ENCODE measurements at places on chromosomes 16 and 17.

- DNase-seq, result no peak
Measured at GRCh38 chr17:58679263-58680037, 12.4 kb downstream of the TEX14 start.

DNA sequence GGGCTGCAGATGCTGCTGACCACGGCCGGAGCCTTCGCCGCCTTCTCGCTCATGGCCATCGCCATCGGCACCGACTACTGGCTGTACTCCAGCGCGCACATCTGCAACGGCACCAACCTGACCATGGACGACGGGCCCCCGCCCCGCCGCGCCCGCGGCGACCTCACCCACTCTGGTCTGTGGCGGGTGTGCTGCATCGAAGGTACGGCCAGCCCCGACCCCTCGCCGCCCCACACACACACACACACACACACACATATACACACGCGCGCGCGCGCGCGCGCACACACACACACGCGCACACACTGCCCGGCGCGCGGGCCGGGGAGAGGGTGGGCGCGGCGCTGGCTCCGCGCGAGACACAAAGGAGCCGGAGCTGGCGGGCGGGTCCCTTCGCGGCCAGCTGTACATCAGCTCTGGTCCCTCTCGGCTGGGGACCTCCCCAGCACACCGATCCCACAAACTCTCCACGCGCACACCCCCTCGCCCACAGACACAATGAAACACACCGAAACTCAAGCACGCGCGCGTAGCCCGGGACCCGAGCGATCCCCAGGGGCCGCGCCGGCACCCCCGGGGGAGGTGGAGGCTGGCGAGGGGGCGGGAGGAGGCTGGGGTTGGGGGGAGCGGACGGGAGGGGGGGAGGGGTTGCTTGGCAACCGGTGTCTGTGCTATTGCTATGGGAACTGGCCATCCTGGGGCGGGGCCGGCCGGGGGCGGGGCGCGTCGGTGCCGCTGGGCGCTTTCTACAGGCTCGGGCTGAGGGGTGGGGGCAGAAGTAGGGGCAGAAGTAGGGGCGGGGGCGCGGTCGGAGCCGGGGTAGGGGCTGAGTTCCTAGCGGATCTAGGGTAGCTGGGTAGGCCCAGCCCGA is 658 bp downstream of the CACNG4 start:
- DNase-seq, result no peak

- DNase-seq, result no peak
Measured at GRCh38 chr17:17884391-17885357, 47.9 kb upstream of the SREBF1 start.

GRCh38 chr16:72621651-72622050 is 426.3 kb downstream of the ZFHX3 start:
- DNase-seq, result no peak

GRCh38 chr17:65572186-65572580 is 10.7 kb upstream of the AXIN2 start:
- DNase-seq, result no peak

- DNase-seq, result no peak
Measured at GRCh38 chr17:50495918-50496317, 12.3 kb upstream of the MYCBPAP start.

- DNase-seq, result no peak
Measured at GRCh38 chr16:49344401-49344800, 29.2 kb upstream of the C16orf78 start.

GRCh38 chr17:38507921-38508569 is 79.8 kb downstream of the ARHGAP23 start:
- no peak for DNase-seq

DNA sequence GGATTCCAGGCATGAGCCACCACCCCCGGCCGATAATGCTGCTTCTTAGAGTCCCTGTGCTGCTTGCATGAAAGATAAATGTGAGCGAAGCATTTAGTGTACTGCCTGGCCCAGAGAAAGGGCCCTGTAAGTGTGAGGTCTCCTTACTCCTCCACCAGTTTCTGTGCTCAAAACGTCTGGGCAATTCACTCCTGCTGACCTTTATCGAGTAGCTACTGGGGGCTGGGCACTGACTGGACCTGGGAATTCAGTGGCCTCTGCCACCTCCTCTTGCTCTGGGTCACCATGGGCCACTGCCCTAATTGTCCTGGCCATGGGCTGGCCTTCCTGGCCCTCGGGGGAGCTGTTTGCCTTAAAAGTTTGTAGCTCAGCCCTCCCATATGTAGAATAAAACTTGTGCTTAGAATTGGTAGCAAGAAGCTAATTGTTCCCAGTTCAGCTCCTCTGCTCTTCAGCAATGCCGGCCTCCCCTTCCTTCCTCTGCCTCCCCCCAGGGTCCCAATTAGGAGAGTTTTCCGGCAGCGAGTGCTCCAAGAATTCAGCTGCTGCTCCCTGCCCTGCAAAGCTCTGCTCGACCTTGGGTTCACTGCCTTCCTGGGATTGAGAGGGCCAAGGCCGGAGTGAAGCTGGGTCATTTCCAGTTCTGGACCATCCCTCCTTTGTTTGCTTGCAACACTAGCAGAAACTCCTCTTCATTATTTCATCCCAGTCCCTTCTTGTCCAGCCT is 98.9 kb upstream of the CDC42EP4 start:
- DNase-seq, result no peak

GRCh38 chr16:87703835-87704375 is 61.9 kb downstream of the KLHDC4 start:
- no peak for DNase-seq

GRCh38 chr17:62824290-62825131 is 16.4 kb upstream of the MARCHF10 start:
- DNase-seq, result no peak

DNA sequence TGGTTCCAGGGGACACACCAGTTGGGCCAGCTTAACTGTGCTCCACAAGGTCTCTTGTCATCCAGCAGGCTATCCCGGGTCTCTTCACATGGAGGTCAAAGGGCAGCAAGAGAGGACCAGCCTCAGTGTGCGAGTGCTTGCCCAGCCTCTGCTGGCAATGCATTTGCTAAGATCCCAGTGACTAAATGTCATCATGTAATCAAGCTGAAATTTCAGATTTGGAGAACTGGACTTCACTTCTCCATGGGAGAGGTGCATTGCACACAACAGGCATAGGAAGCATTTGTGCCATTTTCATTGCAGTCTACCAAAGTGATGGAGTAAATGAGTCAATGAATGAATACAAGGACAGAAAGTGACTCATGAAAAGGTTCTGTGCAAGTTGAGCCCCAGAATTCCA is 51.2 kb upstream of the KDM8 start:
- no peak for DNase-seq

- peak; percentile 20 for DNase-seq
Measured at GRCh38 chr17:48011405-48012150, 26.0 kb downstream of the COPZ2 start.

DNA sequence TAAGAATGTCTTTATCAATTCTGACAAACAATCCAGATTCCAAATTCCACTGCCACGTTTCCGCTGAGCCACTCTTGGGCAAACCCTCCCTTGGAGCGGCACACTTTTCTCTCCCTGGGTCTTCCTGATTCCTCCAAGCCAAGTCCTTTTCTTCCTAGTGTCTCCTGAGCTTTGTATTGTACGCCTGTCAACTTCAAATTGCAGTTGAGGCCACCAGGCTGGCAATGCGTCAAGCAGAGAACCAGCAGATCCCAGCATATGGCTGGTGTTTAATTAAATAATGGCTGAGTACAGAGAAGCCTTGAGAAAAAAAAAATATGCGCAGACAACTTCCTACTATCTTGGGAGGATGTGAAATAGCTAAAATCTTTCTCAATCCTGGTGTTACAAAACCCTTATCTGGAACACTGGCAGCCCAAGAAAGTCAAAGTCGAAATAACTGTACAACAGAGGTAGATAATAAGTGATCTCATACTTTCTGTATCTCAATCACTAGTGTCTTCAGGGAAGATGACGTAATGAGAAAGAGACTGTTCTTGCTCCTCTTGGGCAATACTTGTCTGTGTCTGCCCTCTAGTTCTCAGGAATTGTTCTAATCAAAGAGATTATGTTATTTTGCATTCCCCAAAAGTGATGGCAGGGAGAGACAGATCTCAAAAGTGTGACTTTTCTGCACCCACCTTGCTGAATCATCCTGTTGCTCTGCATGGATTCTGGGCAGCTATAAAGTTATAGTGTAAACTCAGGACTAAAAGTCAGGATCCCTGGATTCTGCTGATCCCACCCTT is 15.0 kb downstream of the SMIM36 start:
- DNase-seq, result no peak

GRCh38 chr17:16491703-16492612 is at the start of gene LRRC75A:
Gene LRRC75A, minus strand, starts transcription at chr17:16492193. Its CDS starts 203 bp downstream, at chr17:16491990.
- peak; percentile 26 for DNase-seq

DNA sequence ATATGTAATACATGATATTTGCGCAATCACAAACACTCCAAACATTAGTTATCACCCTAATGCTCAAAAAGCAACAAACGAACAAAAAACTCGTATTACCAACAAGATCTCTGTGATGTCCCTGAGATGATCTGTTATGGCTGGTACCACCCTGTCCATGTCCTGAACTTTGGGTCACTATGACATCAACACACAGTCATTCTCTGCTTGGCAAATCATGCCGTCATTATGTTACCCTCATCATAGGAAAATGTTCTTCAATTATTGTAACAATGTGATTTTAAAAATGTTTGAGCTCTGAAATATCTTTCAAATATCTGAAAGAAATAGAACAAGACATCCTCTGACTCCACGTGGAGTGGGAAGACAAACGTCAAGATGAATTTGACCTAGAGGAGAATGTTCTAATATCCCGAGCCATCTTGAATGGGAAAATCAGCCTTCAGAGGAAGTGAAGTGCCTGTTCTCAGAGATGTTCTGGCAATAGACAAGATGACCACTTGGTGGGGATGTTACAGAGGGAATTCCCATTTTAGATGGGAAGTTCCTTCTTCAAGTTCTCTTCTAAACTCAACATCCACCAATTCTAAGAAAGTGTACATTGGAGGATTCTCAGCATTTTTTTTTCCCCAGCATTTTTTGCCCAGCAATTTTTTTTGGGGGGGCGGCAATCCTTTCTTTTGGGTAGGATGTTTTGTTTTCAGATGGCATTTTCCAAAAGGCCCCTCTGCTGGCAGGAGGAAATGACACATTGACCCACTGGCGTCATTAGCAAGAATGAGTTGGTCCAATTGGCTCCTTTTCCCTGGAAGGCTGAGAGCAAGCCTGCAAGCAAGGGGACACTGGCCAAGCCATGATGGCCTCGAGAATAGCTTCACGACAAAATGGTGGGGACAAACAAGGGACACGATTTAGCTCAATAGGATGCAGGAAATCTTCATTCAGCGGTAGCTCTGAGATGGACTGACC is 3.7 kb upstream of the HSD17B2 start:
- DNase-seq, result no peak

DNA sequence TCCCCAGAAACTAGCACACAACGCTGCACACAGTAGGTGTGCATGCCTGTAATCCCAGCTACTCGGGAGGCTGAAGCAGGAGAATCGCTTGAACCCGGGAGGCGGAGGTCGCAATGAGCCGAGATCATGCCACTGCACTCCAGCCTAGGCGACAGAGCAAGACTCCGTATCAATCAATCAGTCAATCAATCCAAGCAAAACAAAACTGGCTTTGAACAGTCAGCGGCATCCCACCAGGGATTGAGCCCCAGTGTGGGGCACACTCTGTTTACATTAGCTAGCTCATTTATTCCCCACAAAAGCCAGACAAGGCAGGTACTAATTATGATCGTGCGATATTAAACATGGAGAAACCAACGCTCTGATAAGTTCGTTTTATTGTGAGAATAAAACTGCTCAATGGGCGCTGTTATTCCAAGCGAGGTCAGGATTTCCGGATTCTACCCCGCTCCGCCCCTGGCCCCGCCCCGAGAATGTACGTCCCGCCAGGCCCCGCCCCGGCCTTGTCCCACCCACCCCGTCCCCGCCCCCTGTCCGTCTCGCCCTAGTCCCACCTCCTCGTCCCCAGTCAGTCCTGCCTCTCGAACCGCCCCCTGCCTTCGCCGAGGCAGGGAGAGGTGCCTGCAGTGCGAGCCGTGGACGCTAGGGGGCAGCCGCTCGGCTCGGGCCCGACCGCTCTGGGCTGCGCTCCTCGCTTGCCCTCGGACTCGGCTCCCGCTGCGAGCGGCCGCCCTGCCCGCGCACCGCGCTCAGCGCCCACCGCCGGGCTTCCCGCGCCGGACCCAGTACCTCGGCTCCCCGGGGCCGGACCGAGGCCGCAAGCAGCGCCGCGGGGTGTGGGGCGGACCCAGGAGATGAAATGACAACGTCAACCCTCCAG is at the start of gene VPS4A:
TSS of gene VPS4A (plus strand) at position 698 of the 880 bp plus-strand sequence. CDS start at position 860, 162 bp downstream.
- DNase-seq, result peak; percentile 97

- DNase-seq, result no peak
Measured at GRCh38 chr16:22035153-22035552, 27.2 kb downstream of the MOSMO start.

DNA sequence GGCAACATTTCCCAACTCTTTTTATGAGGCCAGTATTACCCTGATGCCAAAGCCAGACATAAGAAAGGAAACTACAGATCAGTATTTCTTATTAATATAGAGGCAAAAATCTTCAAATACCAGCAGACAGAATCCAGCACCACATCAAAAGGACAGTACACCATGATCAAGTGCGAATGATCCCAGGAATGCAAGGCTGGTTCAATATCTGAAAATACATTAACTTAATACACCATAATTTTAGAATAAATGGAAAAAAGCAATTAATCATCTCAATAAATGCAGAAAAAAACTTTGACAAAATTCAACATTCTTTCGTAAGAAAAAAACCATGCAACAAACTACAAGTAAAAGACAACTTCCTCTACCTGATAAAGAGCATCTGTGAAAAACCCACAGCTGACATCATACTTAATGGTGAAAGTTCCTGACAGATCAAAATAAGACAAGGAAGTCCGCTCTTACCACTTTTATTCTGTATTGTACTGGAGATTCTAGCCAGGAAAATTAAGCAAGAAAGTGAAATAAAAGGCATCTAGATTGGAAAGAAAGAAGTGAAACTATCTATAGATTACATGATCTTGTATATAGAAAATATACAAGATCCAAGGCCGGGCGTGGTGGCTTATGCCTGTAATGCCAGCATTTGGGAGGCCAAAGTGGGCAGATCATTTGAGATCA is 26.4 kb upstream of the MAPK3 start:
- no peak for DNase-seq

DNA sequence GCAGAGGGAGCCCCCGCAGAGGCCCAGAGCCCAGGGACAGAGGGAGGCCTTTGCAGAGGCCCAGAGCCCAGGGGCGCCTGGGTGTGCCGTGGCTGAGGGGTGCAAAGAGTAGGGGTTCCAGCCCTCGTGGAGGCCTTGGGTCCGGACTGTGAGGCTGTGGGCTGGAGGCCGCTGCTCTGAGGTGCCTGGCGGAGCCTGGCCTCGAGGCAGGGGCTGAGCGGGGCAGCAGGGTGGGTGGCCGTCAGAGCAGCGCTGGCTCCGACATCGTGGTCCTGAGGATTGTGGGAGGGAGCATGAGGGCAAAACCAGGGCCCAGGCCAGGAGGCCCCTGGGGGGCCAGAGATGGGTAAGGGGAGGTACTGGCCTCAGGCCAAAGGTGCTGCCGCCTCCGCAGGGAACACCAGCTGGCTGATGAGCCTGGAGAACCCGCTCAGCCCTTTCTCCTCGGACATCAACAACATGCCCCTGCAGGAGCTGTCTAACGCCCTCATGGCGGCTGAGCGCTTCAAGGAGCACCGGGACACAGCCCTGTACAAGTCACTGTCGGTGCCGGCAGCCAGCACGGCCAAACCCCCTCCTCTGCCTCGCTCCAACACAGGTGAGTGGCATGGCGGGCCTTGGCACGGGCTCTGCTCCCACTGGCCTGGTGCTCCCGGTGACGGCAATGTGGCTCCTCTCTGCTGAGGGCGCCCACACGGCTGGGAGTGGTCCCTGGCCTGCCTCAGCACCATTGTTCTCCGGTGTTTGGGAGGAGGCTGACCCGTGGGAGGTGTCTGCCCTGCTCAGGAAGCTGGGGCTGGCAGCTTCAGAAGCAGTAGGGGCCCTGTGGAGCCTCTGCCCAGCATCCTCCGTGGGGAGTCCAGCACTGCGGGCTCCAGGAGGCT is 33.7 kb downstream of the TSC2 start:
- DNase-seq, result no peak

- DNase-seq, result no peak
Measured at GRCh38 chr17:74008196-74008595, 195.3 kb upstream of the RPL38 start.
